ENCODE measurements at places on chromosomes 7 and 10. TPM values are rescaled to one million over a fixed set of nuclear protein-coding genes. Genes with fewer than 3 reads are reported as not detected.
A peak's percentile ranks its signal among the peaks of the same experiment; 100 is the strongest.

DNA sequence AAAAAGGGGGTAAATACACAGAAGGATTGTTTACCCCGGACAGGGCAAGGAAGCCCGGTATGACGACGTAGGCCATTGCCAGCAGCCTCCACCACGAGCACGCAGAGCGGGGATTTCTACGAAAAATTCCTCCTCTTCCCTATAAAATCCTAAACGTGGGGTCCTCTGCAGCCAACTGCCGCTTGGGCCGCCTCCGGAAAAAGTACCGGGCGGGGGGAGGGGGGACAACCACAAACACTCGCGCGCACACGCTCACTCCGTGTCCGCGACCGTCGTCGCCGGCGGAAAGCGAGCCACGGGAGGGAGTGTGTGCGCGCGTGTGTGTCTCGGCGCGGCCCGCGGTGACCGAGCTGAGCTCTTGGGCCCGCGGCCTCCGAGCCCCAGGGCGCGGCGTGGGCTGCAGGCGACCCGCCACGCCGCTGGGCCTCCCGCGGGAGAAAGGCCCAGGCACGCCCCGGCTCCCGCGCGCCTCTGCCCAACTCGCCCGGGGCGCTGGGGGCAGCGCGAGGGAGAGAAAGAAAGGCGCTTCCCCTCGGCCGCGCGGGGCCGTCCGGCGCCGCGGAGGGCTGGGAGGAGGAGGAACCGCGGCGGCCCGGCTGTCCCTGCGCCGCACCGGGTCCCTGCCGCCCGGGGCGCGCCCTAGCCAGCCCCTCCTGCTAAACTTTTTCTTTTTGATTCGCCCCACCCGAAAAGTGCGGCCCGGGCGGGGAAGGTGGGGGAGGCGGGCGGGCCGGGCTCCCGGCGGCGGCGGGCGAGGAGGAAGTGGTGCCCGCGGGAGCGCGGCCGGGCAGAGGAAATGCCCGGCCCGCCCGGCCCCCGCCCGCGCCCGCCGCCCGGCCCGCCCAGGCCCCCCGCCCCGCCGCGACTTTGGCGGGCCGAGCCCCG is 1.5 kb downstream of the CTBP2 start:
- DNase-seq: peak; percentile 51

DNA sequence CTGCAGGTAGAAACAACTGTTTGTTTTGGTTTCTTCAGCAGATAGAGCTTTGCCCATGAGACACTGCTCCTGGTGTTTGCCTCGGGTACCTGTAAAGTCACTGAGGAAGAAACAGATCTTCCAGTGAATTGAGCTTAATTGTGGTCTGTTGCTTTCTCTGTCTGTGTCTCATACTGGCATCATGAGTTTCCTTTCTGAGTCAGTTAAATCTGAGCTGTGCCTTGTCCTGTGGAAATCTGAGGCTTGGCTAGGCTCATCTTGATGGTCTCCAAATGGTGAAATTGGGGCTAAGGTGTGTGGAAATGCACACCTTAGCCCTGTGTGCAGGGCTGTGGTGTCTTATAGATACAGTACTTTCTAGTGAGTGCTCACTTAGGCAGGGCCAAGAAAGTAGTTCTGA is 67.4 kb downstream of the GBF1 start:
- DNase-seq: no peak

DNA sequence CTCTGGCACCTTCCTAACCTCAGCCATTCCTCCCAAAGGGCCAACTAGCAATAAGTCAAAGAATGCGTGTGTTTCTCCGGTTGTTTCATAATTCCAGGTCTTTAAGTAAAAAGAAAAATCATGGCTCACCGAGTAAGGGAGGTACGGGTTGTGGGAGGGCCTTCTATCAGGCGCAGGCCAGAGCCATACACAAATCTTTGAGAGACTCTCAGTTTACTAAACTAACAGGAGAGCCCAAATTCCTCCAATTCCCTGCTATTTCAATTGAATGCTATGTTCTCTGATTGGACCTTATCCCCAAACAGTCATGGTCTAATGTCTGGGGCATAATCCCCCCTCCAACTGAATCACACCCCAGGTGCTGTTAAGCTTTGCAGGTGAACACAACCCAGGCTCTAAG is 26.2 kb upstream of the SLF2 start:
- peak; percentile 91 for DNase-seq

DNA sequence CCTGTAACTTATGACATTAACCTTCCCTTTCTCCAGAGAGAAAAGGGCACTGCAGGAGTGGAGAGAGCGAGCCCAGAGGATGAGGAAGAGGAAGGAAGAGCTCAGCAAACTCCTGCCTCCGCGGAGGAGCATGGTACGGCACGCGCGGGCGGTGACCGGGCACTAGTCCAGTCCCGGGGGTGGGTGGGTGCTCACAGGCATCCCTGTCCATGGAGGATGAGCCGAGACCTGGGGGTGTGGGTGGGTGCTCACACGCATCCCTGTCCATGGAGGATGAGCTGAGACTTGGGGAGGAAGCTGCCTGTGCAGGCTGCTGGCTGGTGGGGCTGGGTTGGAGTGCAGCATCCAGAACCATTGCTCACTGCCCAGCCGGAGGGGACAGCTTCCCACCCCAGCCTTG is 23.8 kb downstream of the LRRC27 start:
- DNase-seq: no peak

DNA sequence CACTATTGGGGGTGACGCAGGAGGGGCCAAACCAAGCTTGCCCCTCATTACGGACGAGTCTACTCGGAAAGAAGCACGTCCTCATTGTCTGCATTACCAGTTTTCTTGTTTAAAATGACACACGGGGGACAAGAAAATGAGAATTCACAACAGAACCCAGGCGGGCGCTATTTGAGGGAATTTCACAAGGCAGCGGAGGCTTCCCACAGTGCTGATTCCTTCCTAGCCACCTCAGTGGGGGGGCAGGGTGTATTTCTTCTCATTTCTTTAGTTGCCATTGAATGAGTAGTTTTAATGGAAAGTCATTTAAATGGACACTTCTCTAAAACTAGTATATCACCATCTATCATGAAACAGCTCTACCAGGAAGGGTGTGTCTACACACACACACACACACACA is 42.9 kb downstream of the NRAP start:
- no peak for DNase-seq

- DNase-seq: no peak
Measured at GRCh38 chr7:136925044-136925443, 56.6 kb downstream of the CHRM2 start.

- DNase-seq: no peak
Measured at GRCh38 chr10:48234295-48234694, 40.2 kb downstream of the FRMPD2 start.

GRCh38 chr10:30577048-30577447 is 52.5 kb downstream of the LYZL2 start:
- DNase-seq: no peak

DNA sequence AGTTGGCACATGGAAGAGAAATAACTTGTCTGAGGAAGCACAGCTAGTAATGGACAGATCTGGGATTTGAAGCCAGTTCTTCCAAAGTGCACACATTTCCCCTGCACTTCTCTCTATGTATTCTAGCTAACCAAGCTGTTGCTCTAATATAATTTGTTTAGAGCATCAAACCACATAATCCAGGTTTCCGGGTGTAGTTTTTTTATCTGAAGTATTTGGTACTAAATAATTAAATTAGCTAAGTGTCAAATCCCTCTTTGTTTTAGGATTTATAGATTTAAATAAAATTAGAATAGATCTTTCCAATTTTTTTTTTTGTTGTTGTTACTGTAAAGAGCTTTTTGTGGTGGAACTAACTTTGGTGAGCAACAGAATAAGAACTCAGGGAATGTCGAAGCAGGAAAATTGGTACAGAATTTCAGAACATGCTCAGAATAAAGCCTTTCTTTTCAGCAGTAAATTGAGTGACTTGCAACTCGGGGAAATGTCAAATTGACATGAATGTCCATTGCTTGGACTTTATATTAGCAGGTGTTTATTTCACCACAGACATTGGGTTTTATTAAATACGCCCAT is 33.7 kb downstream of the CAMK1D start:
- DNase-seq: no peak

DNA sequence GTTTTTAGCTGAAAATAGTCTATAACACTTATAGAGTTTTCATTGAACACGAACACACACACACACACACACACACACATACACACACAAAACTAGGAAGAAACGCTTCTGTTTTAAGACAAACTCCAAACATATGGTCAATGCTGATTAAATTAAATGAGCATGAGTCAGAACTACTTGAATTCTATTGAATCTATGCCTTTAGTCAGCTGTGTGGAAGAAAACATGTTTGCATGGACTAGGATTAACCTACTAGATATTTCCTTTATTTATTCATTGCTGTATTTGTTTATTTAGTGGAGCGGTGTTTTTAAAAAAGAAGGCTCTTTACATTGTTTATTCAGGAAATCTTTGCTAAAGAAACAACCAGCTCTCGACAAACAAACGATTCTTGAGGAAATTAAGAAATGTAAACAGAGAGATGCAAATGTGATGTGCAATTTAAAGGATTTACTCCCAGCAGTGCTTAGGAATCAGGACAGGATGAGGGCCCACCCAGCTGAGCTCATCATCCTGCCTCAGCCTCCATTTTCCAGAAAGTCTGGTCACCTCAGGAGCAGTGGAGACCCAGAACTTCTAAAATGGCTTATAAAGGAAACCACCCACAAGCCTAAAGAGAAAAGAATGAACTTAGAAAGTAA is 83.2 kb downstream of the PDE1C start:
- DNase-seq: no peak

DNA sequence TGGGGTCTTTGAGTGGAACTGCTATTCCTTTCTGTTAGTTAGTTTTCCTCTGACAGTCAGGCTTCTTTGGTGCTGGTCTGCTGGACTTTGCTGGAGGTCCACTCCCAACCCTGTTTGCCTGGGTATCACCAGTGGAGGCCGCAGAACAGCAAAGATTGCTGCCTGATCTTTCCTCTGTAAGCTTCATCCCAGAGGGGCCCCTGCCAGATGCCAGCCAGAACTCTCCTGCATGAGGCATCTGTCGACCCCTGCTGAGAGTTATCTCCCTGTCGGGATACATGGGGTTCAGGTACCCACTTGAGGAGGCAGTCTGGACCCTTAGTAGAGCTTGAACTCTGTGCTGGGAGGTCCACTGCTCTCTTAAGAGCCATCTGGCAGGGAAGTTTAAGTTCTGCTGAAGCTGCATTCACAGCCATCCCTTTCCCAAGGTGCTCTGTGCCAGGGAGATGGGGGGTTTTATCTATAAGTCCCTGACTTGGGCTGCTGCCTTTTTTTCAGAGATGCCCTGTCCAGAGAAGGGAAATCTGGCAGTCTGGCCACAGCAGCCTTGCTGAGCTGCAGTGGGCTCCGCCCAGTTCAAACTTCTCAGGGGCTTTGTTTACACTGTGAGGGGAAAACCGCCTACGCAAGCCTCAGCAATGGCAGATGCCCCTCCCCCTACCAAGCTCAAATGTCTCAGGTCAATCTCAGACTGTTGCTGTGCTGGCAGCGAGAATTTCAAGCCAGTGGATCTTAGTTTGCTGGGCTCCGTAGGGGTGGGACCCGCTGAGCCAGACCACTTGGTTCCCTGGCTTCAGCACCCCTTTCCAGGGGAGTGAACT is 89.7 kb upstream of the CDK6 start:
- DNase-seq: peak; percentile 50

- DNase-seq: no peak
Measured at GRCh38 chr10:100222529-100222928, 6.9 kb downstream of the CHUK start.

GRCh38 chr10:58570307-58570723 is 57.6 kb downstream of the BICC1 start:
- DNase-seq: no peak

DNA sequence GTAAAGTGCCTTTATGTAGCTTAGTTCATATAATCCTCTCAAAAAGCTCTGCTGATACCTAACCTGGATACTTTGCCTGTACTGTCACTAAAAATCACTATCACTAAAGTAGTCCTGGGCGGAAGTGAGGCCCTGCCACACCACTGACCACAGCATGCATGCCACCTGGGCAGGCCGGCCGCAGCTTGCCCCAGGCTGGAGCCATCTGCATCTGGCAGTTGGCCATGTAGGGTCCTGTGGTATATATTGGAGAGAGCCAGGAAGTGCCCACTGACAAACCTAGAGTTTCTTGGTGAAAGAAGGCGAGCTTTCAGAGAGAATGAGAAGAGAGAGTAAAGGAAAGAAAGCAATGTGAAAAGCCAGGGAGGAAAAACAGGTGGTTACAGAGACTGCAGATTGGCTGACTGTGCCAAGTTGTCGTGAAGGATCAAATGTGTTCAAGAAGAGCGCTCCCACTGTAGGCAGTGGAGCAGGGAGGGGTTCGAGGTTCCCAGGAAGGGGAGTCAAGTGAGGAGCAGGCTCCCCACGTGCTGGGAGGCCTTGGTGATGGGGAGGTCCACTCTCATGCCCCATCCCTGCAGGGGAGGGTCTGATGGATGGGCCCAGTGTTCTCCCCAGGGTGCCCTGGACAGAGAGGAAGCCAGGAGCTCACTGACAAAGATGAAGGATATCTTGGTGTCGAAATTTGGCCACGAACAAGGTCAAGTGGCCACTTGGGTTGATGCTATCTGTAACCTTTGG is 13.6 kb downstream of the LOXL4 start:
- DNase-seq: no peak

DNA sequence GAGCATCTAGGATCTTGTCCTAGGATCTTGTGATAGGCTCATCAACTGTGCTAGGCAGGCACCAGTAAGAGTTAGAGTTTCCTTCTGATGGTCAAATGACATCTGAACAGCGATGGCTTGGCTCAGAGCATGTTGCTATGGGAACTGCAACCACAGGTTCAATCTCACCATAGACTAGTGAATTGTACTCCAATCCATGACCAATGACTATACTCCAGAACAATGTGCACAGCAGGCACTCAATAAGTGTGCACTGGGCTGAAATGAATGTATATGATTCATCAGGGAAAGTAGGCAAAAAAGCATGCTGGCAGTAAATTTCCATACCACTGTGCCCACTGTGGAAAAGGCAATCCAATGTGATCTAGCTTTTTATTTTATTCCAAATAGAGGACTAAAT is 163.6 kb upstream of the HPS1 start:
- no peak for DNase-seq

- DNase-seq: no peak
Measured at GRCh38 chr7:156907656-156908055, 14.7 kb upstream of the LMBR1 start.

- DNase-seq: no peak
Measured at GRCh38 chr7:125927556-125927955, 997.9 kb upstream of the POT1 start.

- DNase-seq: no peak
Measured at GRCh38 chr10:113665806-113666354, 2.0 kb upstream of the NRAP start.

GRCh38 chr7:75993689-75994387 is 557 bp downstream of the TMEM120A start:
- DNase-seq: peak; percentile 73

- DNase-seq: peak; percentile 13
Measured at GRCh38 chr10:9825491-9826018, 1192.1 kb upstream of the CELF2 start.

C10orf67 gene
- total RNA-seq: 1.6 TPM

ZNF107 gene
- total RNA-seq: 8.0 TPM

PPP1R3C gene
- total RNA-seq: 20.3 TPM

NRAP gene
- total RNA-seq: not detected

AKR1C4 gene
- not detected for total RNA-seq

TRPV5 gene
- 1.4 TPM for total RNA-seq

ZNHIT1 gene
- total RNA-seq: 74.9 TPM

CRPPA gene
- total RNA-seq: 5.9 TPM
